ENCODE measurements at places on chromosomes 1 and 21.

- no peak for DNase-seq
Measured at GRCh38 chr1:90671251-90671650, 45.9 kb downstream of the BARHL2 start.

DNA sequence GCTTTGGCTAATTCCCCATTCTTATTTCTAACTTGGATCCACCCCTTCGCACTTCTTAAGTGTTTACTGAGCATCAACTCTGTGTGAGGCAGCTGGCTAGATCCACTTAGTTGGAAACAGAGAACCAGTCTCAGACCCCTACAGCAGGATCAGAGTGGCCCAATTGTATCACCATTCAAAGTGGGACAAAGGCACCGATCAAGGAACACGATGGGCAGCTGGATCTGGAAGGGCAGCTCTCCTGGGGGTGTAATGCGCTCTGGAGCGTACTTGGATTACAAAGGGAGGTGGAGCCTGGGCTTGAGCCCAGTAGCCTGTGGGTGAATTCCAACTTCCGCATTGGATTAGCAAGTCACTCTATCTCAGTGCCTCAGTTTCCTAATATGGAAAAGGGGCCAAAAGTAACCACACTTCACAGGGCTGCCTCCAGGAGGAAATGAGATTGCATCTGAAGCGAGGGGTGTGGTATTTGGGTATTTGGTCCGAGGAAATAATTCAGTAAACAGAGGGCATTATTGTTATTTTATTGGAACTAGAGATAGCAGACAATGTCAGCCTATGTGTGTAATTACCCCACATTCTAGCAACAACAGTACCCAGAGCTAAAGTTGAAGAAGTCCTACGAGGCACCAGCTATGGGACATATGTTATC lies 11.9 kb downstream of the ECE1 start:
- no peak for DNase-seq

GRCh38 chr1:111475701-111476100 lies 1.9 kb downstream of the C1orf162 start:
- DNase-seq, result no peak

DNA sequence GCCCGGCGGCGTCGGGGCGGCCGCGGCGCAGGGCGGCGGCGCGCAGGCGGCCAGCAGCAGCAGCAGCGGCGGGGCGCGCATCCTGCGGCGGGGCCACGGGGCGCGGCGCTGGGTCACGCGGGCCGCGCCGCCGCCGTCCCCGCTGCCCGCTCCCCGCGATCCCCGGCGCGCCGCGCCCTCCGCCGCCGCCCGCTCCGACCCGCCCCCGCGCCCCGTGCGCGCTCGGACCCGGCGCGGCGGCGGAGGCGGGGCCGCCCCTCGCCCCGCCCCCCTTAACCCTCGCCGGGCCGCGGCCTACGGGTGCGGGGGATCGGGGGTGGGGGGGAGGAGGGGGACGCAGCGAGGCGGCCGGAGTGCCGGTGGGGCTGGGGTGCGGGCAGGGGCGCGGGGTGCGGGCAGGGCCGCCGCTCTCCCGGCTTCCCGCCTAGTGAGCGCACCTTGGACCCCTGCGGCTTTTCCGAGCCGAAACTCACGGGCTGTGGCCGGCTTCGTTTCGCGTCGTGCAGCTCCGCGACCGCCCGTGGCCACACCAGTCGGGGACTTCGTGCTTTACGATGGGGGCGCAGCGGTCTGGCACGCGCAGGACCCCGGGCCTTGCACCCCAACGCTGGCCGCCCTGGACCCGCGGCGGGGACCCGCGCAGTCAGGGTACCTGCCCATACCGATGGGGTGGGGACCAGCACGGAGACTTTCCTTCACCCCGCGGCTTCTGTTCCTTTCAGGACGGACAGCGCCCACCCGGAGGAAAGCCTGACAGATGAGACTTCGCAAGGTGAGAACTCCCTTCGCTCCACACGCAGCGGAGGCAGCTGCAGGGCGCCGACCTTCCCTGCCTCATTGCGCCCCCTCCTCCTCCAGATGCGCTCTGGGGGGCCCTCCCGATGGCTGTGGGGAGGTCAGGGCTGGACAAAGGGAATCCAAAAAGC lies at the start of gene FNDC10:
FNDC10 (minus strand) TSS at position 201 of the 926 bp plus-strand sequence; CDS start at position 81, 120 bp downstream.
- DNase-seq, result no peak

- DNase-seq, result no peak
Measured at GRCh38 chr1:12539705-12540579, 78.1 kb downstream of the DHRS3 start.

DNA sequence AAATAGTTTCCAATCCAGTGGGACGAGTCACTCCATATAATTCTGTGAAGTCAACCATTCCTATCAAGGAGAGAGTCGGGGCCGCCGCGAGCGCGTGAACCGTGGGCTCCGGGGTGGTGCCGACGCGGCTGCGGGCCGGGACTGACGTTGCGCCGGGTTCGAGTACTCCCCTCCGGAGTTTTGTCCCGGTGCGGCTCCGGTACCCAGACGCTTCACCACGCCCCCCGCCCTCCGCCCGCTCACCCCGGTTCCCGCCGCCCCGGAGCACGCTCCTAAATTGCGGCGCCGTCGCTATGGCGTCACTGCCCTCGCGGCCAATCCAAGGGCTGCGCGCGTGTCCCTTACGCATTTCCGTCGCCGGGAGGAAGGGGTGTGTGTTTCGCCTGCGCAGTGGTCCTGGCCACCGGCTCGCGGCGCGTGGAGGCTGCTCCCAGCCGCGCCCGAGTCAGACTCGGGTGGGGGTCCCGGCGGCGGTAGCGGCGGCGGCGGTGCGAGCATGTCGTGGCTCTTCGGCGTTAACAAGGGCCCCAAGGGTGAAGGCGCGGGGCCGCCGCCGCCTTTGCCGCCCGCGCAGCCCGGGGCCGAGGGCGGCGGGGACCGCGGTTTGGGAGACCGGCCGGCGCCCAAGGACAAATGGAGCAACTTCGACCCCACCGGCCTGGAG lies at the start of gene ATAD3B:
ATAD3B (plus strand) TSS at position 377 of the 664 bp plus-strand sequence; CDS start at position 497, 120 bp downstream.
- DNase-seq, result peak; percentile 78

DNA sequence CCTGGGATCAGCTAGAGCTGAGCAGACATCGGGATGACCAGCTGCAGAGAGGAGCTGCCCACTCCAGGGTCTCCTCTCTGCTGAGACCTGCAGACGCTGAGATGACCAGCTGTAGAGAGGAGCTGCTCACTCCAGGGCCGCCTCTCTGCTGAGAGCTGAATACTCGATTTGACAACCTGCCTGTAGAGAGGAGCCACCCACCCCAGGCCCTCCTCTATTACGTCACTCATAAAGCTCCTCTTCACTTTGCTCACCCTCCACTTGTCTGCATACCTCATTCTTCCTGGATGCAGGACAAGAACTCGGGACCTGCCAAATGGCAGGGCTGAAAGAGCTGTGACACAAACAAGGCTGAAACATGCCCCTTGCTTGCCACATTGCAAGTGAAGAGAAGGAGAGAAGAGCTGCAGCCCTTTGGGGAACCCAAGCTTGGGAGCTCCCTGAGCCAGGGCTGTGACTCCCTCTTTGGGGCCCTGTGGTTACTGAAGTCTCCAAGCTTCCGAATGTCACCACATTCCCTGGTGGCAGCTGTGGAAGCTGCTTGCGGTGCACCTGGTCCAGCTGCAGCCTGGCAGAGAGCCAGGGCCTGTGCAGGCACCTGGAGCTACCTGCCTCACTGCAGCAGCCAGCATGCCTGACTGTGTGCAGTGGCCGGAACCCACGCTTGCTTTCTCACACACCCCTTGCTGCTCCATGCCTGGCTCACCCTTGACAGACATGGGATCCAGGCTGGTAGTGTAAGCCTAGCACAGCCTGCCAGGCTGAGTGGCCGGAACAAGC lies 59.6 kb downstream of the CC2D1B start:
- no peak for DNase-seq

DNA sequence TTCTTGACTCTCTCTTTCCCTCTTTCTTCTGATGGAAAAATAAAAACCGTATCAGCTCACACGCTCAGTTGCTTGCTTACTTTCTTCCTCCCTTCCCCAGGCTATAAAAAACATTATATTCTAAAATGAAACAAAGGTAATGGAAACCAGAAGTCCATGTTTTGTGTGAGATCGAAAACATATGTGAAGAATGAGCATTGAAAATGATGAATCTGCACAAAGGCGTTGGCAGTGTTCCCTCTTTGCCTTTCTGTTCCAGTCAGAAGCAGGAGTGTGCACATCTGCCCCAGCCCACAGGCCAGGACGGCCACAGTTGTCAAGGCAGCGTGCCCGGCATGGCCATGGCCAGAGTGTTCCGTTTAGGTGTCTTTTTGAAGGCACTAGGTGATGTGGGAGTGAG lies 185.3 kb upstream of the USP24 start:
- DNase-seq, result no peak

GRCh38 chr21:29245104-29245643 lies 53.5 kb upstream of the BACH1 start:
- no peak for DNase-seq

- DNase-seq, result no peak
Measured at GRCh38 chr1:47231301-47232186, 481 bp downstream of the TAL1 start.

DNA sequence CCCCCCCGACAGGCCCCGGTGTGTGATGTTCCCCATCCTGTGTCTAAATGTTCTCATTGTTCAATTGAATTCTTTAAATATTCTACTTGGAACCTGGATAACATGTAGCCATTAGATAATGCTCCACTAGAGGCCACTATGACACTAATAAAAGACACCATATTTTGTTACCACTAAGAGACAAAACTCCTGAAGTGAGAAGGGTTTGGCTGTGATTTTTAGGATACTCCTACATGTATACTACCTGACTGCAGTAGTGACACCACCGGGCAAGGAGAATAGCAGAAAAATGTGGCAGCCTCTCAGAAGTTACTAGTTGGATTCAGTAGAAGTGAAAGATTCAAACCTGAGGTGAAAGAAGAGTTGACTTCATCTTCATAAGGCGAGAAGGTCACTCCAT lies 36.0 kb downstream of the F5 start:
- DNase-seq, result no peak

- DNase-seq, result no peak
Measured at GRCh38 chr1:205054013-205054412, 11.0 kb downstream of the CNTN2 start.

DNA sequence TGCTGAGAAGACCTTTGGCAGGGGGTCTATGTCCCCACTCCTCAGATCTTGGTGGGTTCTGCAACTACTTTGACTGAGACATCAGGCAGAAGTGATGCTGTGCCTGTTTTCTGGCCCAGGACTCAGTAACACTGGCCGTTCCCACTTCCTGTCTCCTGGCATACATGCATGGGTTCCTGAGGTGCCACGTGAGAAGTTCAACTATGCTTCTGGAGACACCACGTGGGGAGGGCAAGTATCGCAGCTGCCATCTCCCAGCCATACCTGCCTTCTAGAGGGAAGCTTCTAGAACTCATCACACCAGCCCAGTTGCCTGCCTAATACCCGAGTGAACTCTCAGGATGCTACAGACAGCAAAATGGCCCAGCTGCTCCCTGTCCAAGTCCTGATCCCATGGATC lies 65.8 kb downstream of the TRABD2B start:
- no peak for DNase-seq

DNA sequence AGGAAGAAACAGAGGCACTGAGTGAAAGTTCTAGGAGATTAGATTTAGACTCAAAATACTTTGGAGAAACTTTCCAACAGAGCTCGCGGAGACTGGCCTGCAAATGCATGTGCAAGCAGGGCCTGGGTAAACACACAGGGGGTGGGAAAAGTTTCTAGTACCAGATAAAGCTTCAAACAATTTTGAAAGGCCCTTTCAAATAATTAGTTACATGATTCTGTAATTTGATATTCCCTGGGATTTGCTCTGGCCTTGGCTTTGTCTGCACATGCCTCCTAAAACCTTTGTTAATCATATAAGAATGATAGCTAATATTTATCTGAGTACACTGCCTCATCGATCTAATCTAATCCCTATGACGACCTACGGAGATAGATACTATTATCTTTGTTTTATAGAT lies 31.3 kb downstream of the VTCN1 start:
- DNase-seq, result no peak

GRCh38 chr1:229364207-229365065 lies 21.6 kb upstream of the CCSAP start:
- no peak for DNase-seq

DNA sequence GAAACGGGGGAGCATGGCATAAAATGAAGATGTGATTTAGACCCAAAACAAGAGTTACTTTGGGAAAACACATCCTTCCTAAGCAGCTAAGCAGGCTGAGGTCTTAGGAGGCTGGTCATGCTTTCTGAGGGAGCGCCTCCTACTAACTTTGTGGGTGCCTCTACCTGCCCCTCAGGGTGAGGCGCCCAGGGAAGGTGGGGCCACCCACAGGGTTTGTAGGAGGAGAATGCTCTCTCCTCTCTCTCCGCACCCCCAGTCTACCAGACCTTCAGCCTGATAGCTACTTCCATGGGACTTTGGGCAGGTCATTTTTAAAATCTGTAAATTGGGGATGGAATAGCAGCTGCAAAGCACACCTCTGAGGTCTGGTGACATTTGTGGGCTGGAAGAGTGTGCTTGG lies 23.8 kb downstream of the SLC27A3 start:
- no peak for DNase-seq

- DNase-seq, result no peak
Measured at GRCh38 chr1:168407832-168408538, 127.3 kb downstream of the TBX19 start.

DNA sequence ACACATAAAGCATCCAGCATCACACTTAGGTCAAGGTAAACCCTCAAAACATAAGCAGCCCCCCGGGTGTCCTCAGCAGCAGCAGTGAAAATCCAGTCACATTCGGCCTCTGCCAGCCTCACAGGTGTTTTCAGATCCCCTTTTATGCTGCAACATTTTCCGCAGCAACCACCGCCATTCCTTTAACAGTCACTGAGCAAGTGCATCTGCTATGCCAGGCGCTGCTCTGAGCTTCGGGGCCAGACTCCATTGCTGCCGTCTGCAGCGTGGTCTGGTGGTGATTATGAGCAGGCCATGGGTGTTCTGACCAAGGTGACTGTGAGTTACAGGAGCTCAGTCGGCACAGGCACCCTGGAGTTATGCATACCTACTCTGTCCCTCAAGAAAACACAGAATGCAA lies 4.5 kb downstream of the URB1 start:
- no peak for DNase-seq

DNA sequence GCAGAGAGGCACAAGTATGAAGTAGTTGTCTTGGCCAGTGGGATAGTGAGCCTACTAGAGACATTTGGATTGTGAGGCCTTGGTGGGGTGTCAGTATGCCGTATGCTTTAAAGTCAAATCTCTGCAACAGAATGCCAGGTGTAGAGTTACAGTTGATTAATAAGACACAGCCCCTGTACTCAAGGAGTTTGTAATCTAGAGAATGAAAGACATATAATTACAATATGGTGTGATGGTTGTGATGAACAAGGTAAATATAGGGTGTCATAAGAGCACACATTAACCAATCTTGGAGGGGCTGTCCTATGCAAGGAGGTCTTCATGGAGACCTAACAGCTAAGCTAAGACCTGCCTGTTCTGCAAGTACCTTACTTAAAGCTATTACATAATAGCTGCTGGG lies 113.1 kb downstream of the ATF6 start:
- no peak for DNase-seq
